Right atrium auricular region (tissue), 2 donors: ENCODE measurements at places on chromosomes 7 and 10.

GRCh38 chr10:120735773-120736371 is 115.3 kb upstream of the WDR11 start:
- no peak overlapping the region for H3K27ac ChIP-seq
- DNase-seq: no peak
- no peaks in the 10 kb centered on the region for H3K4me1 ChIP-seq
- no peaks in the 10 kb centered on the region for H3K36me3 ChIP-seq
- no peaks in the 10 kb centered on the region for H3K27me3 ChIP-seq

- no peak for DNase-seq
- no peak overlapping the region for H3K4me3 ChIP-seq
- H3K27me3 ChIP-seq: no peaks in the 10 kb centered on the region
- H3K4me1 ChIP-seq: peaks cover 33% of the 10 kb centered on the region
- no peak overlapping the region for H3K27ac ChIP-seq
Observed at GRCh38 chr10:72063703-72064391, 24.5 kb downstream of the SPOCK2 start.

- no peaks in the 10 kb centered on the region for H3K4me1 ChIP-seq
- no peak for DNase-seq
- no peaks in the 10 kb centered on the region for H3K27me3 ChIP-seq
- H3K4me3 ChIP-seq: no peak overlapping the region
- no peak overlapping the region for H3K27ac ChIP-seq
- H3K36me3 ChIP-seq: no peaks in the 10 kb centered on the region
Observed at GRCh38 chr10:93030409-93030808, 30.2 kb upstream of the CYP26C1 start.

DNA sequence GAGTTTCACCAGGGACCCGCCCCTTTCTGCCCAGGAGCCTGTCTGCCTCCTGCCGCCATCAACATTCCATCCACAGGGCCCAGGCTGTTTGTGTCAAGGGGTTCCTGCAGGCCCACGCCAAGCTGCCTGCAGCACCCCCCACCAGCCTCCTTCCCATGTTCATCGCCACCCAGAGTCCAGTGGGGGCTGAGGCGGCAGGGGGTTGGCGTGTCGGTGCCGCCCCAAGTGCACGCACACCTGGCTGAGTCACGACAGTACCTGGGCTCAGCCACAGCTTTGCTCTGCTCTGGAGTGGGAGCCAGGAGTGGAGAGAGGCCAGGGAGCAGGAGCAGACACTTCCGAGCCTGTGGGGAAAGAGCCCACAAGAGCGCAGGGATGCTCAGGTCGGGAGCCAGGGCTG is 42.8 kb upstream of the TECTB start:
- no peak overlapping the region for H3K27ac ChIP-seq
- H3K36me3 ChIP-seq: no peaks in the 10 kb centered on the region
- H3K4me3 ChIP-seq: no peak overlapping the region
- H3K4me1 ChIP-seq: no peaks in the 10 kb centered on the region
- H3K27me3 ChIP-seq: no peaks in the 10 kb centered on the region
- DNase-seq: no peak

- no peaks in the 10 kb centered on the region for H3K27me3 ChIP-seq
- peaks cover 49% of the 10 kb centered on the region for H3K36me3 ChIP-seq
- H3K4me1 ChIP-seq: no peaks in the 10 kb centered on the region
- no peak overlapping the region for H3K27ac ChIP-seq
- H3K4me3 ChIP-seq: no peak overlapping the region
Observed at GRCh38 chr10:97659589-97659988, 19.1 kb downstream of the PI4K2A start.

GRCh38 chr7:101163279-101164070 is 1.9 kb downstream of the VGF start:
- H3K36me3 ChIP-seq: peaks cover 12% of the 10 kb centered on the region
- peak overlapping the region; percentile 4 for H3K4me3 ChIP-seq
- peaks cover 49% of the 10 kb centered on the region for H3K27me3 ChIP-seq

- no peak for DNase-seq
- H3K27me3 ChIP-seq: no peaks in the 10 kb centered on the region
- no peak overlapping the region for H3K27ac ChIP-seq
- peaks cover 5% of the 10 kb centered on the region for H3K36me3 ChIP-seq
- H3K4me3 ChIP-seq: no peak overlapping the region
- H3K4me1 ChIP-seq: no peaks in the 10 kb centered on the region
Observed at GRCh38 chr7:2046581-2047565, 185.9 kb downstream of the MAD1L1 start.

DNA sequence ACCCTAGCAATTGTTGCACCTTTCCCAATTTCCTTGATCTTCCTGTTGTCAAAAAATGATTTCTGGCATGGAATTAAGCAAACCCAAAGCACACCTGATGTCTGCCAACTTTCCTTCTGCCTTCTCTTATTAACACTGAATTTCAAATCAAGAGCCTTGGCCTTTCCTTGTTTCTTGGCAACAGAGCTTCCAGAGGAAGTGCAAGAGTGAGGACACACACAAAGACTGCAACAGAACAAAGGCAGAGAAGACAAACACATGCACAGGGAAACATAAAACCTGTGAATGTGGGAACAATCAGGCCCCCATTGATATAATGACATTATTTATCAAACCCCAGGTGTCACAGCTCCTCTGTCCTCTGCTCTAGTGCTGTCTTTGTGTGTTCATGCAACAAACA is 73.0 kb upstream of the IL6 start:
- DNase-seq: no peak
- no peaks in the 10 kb centered on the region for H3K36me3 ChIP-seq
- H3K4me1 ChIP-seq: no peaks in the 10 kb centered on the region
- H3K27me3 ChIP-seq: no peaks in the 10 kb centered on the region

DNA sequence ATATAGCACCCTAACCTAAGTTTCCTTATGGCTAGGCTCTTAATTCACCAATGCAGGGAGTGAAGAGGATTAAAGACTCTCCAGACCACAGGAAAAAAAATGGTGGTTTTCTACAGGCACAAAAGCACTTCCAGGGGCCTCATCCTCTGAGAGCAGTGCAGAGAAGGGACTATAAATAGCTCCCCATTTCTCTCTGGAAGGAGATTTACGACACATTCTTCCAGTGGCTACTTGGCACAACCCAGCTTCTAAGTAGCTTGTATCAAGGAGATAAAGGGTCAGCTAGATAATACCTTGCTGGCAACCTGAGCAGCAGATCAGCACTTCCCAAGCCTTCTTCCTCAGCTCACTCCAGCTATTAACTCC is 73.5 kb downstream of the CRPPA start:
- H3K27ac ChIP-seq: no peak overlapping the region
- no peaks in the 10 kb centered on the region for H3K36me3 ChIP-seq
- no peak overlapping the region for H3K4me3 ChIP-seq
- H3K4me1 ChIP-seq: peaks cover 8% of the 10 kb centered on the region
- no peaks in the 10 kb centered on the region for H3K27me3 ChIP-seq

DNA sequence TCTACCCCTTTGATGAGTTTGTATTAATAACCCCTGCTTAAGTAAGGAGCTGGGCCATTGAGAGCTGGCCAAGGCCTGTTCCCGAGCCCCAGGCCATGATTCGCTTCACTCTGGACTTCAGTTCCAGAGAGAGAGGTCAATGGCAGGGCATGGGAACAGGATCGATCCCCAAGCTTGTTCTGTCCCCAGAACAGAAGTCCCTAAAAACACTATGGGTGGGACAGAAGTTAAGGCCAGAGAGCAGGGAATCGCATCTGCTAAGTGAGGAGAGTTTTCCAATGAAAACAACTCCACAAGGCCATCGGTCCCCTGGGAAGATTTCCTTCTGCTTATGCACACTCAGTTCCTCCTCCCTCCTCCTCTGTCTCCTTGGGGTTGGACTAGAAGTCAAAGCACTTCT is 159.6 kb downstream of the LSM5 start:
- no peaks in the 10 kb centered on the region for H3K27me3 ChIP-seq
- no peaks in the 10 kb centered on the region for H3K36me3 ChIP-seq
- no peak overlapping the region for H3K4me3 ChIP-seq
- H3K27ac ChIP-seq: no peak overlapping the region
- no peaks in the 10 kb centered on the region for H3K4me1 ChIP-seq
- no peak for DNase-seq

GRCh38 chr10:94316560-94316959 is 46.2 kb downstream of the NOC3L start:
- H3K36me3 ChIP-seq: peaks cover 14% of the 10 kb centered on the region
- peaks cover 7% of the 10 kb centered on the region for H3K4me1 ChIP-seq
- H3K27ac ChIP-seq: no peak overlapping the region
- DNase-seq: no peak

- no peaks in the 10 kb centered on the region for H3K36me3 ChIP-seq
- no peaks in the 10 kb centered on the region for H3K27me3 ChIP-seq
- no peak for DNase-seq
Observed at GRCh38 chr7:44131173-44132029, 8.1 kb upstream of the POLD2 start.

GRCh38 chr7:70789481-70790214 is 342.3 kb upstream of the GALNT17 start:
- no peak for DNase-seq
- no peak overlapping the region for H3K4me3 ChIP-seq
- H3K36me3 ChIP-seq: peaks cover 67% of the 10 kb centered on the region
- H3K4me1 ChIP-seq: no peaks in the 10 kb centered on the region

- H3K27ac ChIP-seq: no peak overlapping the region
- H3K36me3 ChIP-seq: no peaks in the 10 kb centered on the region
- H3K4me1 ChIP-seq: no peaks in the 10 kb centered on the region
Observed at GRCh38 chr10:76882245-76882644, 755.4 kb downstream of the KCNMA1 start.

- H3K36me3 ChIP-seq: peaks cover 59% of the 10 kb centered on the region
- no peak overlapping the region for H3K27ac ChIP-seq
- H3K4me3 ChIP-seq: no peak overlapping the region
- H3K4me1 ChIP-seq: no peaks in the 10 kb centered on the region
Observed at GRCh38 chr7:5050676-5051075, 5.0 kb downstream of the RBAK start.

- H3K27ac ChIP-seq: peak overlapping the region; percentile 100
- no peak for DNase-seq
- H3K36me3 ChIP-seq: peaks cover 18% of the 10 kb centered on the region
- H3K27me3 ChIP-seq: no peaks in the 10 kb centered on the region
- peaks cover 16% of the 10 kb centered on the region for H3K4me1 ChIP-seq
Observed at GRCh38 chr7:139341776-139342226, 664 bp downstream of the FMC1 start.

DNA sequence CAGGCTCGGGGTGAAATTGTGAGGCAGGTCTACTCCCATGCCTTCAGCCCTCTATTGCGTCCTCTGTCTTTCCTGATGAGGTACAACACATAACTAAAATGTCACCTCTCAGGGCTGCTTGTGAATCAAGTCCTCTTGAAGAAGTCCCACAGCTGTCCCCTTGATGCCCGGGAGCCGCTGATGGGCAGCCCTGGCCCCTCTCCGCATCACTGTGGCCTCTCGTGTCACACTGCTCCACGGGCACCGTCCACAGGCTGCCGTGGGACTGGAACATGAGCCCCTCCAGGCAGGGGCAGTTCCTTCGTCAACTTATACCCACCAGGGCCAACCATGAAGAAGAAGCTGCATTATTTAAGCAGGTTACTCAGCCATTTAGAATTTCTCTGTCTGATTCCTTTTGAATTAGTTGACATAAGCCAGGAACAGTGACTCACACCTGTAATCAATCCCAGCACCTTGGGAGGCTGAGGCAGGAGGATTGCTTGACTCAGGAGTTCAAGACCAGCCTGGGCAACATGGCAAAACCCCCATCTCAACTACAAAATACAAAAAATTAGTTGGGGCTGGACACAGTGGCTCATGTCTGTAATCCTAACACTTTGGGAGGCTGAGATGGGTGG is 58.5 kb upstream of the UBE3C start:
- DNase-seq: no peak
- H3K4me1 ChIP-seq: no peaks in the 10 kb centered on the region
- no peaks in the 10 kb centered on the region for H3K27me3 ChIP-seq
- H3K36me3 ChIP-seq: no peaks in the 10 kb centered on the region

GRCh38 chr10:100728928-100729861 is 16.2 kb upstream of the PAX2 start:
- no peaks in the 10 kb centered on the region for H3K4me1 ChIP-seq
- H3K27me3 ChIP-seq: peaks cover 26% of the 10 kb centered on the region
- DNase-seq: no peak
- H3K27ac ChIP-seq: no peak overlapping the region

- no peak for DNase-seq
- no peaks in the 10 kb centered on the region for H3K4me1 ChIP-seq
- no peak overlapping the region for H3K4me3 ChIP-seq
- H3K27me3 ChIP-seq: no peaks in the 10 kb centered on the region
Observed at GRCh38 chr7:100367251-100367620, 6.1 kb upstream of the PILRA start.

- H3K27ac ChIP-seq: no peak overlapping the region
- no peaks in the 10 kb centered on the region for H3K4me1 ChIP-seq
- no peaks in the 10 kb centered on the region for H3K27me3 ChIP-seq
- DNase-seq: no peak
- H3K36me3 ChIP-seq: no peaks in the 10 kb centered on the region
- H3K4me3 ChIP-seq: no peak overlapping the region
Observed at GRCh38 chr10:85787393-85787792, 579.2 kb downstream of the GRID1 start.
